Vagina (tissue), 2 donors: ENCODE measurements at places on chromosomes 16 and 17. TPM values are rescaled to one million over a fixed set of nuclear protein-coding genes. Genes with fewer than 3 reads are reported as not detected.

- no peaks in the 10 kb centered on the region for H3K27me3 ChIP-seq
- peaks cover 5% of the 10 kb centered on the region for H3K4me1 ChIP-seq
- no peak overlapping the region for H3K27ac ChIP-seq
- no peak overlapping the region for H3K4me3 ChIP-seq
Observed at GRCh38 chr16:70608521-70608920, 37.8 kb upstream of the IL34 start.

Gene CBFB
- total RNA-seq, result 33.9 TPM

- peak overlapping the region; percentile 72 for H3K27ac ChIP-seq
- H3K27me3 ChIP-seq, result no peaks in the 10 kb centered on the region
- peaks cover 89% of the 10 kb centered on the region for H3K4me1 ChIP-seq
- no peak for DNase-seq
- H3K36me3 ChIP-seq, result peaks cover 4% of the 10 kb centered on the region
Observed at GRCh38 chr17:40487371-40488020, 13.9 kb downstream of the TNS4 start.

Gene MLKL
- total RNA-seq, result 40.0 TPM

DNA sequence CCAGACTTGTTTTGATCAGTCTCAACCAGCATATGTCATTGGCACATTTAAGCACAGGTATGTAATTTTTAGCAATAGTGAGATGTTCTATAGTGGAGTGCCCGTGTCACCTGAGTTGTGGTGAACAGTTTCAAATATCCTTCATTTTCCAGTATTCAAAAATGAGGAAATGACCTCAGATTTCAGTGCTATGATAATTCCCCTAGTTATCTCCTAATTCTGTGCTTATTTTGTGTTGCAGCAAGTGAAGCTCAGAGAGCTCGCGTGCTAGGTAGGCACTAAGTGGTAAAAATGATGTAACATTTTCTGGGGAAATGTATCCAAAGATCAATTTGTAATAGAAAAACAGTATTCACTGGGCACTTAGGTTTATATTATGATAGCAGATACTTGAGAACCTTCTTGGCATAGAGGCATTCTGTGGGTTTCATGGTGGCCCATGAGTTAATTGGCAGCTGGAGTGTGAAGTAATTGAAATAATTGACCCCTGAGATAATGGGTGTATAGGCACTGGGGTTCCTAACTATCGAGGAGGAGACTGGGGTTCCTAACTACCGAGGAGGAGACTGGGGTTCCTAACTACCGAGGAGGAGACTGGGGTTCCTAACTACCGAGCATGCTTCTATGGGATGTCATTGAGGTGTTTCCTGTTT, 159.1 kb downstream of the PRKCA start:
- DNase-seq, result no peak
- H3K27ac ChIP-seq, result peak overlapping the region; percentile 61
- no peaks in the 10 kb centered on the region for H3K36me3 ChIP-seq
- H3K4me1 ChIP-seq, result peaks cover 41% of the 10 kb centered on the region
- H3K4me3 ChIP-seq, result no peak overlapping the region

Gene UMOD
- not detected for total RNA-seq

DNA sequence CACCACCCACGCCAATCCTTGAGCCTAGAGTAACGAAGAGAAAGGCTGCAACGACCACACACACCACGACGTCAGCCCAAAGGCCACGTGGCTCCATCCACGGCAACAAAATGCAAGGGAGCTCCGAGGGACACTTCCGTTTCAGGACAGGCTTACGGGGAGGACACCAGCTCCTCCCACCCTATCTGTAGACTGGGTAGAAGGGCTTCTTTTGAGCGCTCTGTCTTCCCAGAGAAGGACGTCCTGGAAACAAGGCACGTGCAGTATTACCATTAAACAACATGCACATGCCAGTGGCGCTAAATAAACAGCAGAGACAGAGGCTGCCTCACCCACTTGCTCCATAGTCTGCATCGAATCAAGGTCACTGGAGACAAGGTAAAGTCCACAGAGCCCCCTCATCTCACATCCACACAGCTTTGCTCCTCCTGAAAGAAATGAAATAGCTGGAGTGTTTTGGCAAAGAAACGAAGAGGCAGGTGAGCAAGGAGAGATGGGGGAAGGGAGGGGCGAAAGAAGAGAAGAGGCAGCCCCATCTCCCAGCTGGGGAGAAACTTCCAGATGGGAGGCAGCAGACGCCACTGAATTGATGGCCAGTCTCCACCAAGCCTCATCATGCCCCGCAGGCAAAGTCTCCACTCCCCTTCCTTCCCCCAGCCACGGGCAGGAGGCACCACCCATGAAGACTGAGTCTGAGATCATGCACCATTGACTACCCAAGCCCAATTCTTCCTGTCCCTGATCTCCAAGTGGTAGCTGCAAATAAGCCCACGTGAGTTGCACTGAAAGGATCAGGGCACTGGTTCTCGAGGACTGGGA, 24.0 kb downstream of the ZFHX3 start:
- H3K4me1 ChIP-seq, result peaks cover 54% of the 10 kb centered on the region
- H3K36me3 ChIP-seq, result no peaks in the 10 kb centered on the region
- H3K4me3 ChIP-seq, result no peak overlapping the region
- no peak for DNase-seq
- no peaks in the 10 kb centered on the region for H3K27me3 ChIP-seq

- no peak for DNase-seq
- H3K4me3 ChIP-seq, result no peak overlapping the region
- no peak overlapping the region for H3K27ac ChIP-seq
Observed at GRCh38 chr17:4645642-4646041, 4.2 kb upstream of the ALOX15 start.

DNA sequence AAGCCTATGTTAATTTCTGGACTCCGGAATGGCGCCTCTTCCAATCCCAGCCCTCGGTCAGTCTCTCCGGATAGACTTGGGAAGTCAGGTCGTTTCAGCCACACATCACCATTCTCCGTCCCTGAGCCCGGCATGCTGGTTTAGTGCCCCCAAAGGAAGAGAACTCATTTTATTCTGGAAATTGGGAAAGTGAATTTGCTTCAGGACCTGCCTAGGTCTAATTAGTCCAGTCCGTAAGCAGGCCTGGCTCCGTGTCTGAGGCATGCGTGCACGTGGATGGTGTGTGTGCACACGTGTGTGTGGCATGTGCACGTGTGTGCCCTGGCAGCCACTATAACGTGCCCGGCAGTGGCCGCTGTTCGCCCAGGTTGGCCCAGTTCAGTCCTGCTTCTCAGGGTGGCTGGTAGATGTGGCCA, 77.4 kb downstream of the RPA1 start:
- H3K36me3 ChIP-seq, result no peaks in the 10 kb centered on the region
- H3K27ac ChIP-seq, result no peak overlapping the region
- H3K4me1 ChIP-seq, result peaks cover 15% of the 10 kb centered on the region
- H3K27me3 ChIP-seq, result no peaks in the 10 kb centered on the region
- no peak for DNase-seq

Gene PRR15L
- total RNA-seq, result 2.2 TPM

- peaks cover 28% of the 10 kb centered on the region for H3K4me1 ChIP-seq
- H3K27me3 ChIP-seq, result no peaks in the 10 kb centered on the region
- H3K27ac ChIP-seq, result peak overlapping the region; percentile 87
Observed at GRCh38 chr17:78040440-78041385, 82.2 kb downstream of the TNRC6C start.

Gene CACNB1
- total RNA-seq, result 8.3 TPM

Gene TSR3
- total RNA-seq, result 60.6 TPM

GRCh38 chr16:30447512-30448226, 2.0 kb upstream of the SEPHS2 start:
- H3K27ac ChIP-seq, result no peak overlapping the region
- no peak for DNase-seq
- H3K27me3 ChIP-seq, result no peaks in the 10 kb centered on the region
- no peaks in the 10 kb centered on the region for H3K36me3 ChIP-seq
- H3K4me3 ChIP-seq, result no peak overlapping the region
- peaks cover 20% of the 10 kb centered on the region for H3K4me1 ChIP-seq

Gene CDC27
- 91.1 TPM for total RNA-seq

DNA sequence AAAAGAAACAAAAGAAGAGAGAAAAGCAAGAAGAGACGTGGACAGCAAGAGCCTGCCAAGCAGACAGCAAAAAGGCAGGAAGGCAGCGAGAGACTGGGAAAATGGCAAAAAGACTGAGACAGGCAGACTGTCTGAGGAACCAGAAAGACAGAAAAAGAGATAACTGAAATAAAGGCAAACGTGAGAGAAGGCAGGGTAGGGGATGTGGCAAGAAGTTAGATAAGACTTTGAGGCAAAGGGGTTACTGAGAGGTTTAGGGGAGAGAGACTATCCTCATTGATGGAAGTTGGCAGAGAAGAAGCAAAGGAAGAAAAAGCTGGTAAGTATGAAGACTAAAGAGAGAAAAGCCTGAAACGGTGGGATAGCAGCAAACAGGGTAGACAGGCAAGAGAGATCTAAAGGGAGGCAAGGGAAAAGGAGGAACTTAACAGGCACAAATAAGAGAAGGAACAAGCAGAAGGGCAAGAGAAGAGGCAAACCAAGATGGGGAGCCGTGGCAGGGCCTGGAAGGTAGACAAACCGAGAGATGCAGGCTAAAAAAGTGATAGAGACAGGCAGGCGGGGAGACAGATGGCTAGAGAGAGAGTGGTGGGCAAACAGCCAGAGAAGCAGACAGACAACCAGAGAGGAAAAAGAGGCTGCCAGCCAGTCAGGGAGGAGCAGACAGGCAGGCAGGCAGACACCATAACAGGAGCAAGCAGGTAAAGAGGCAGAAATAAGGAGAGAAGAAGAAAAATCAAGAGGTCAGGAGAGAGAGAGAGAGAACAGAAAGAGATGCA, 7.1 kb upstream of the CHD3 start:
- H3K27ac ChIP-seq, result peak overlapping the region; percentile 98
- H3K4me1 ChIP-seq, result peaks cover 38% of the 10 kb centered on the region
- H3K27me3 ChIP-seq, result no peaks in the 10 kb centered on the region
- no peak overlapping the region for H3K4me3 ChIP-seq
- H3K36me3 ChIP-seq, result peaks cover 9% of the 10 kb centered on the region
- DNase-seq, result peak; percentile 79

- no peak overlapping the region for H3K27ac ChIP-seq
- H3K36me3 ChIP-seq, result peaks cover 15% of the 10 kb centered on the region
- H3K4me1 ChIP-seq, result peaks cover 30% of the 10 kb centered on the region
- H3K27me3 ChIP-seq, result no peaks in the 10 kb centered on the region
Observed at GRCh38 chr17:57259306-57259705, 3.0 kb downstream of the MSI2 start.

- no peak overlapping the region for H3K4me3 ChIP-seq
- no peak for DNase-seq
- no peak overlapping the region for H3K27ac ChIP-seq
- no peaks in the 10 kb centered on the region for H3K36me3 ChIP-seq
- no peaks in the 10 kb centered on the region for H3K4me1 ChIP-seq
Observed at GRCh38 chr16:12145918-12146317, 169.4 kb downstream of the SNX29 start.

DNA sequence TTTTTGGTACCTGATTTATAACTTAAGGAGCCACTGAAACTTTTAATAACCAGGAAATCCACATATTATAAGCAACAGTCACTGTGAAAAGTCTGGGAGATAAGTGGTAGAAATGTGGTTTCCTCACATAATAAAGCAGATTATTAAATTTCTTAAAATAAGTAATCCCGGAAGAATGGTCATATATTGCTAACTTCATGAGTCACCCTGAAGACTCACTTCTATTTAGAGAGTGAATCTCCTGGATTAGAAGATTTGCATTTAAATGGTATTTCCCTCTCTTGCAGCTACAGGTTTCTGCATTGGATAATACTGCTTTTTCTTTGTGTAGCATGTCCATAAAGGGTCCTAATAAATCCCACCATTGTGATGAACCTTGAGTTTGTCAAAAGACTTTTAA, 1286.8 kb upstream of the CDH8 start:
- H3K36me3 ChIP-seq, result no peaks in the 10 kb centered on the region
- H3K27me3 ChIP-seq, result no peaks in the 10 kb centered on the region
- H3K27ac ChIP-seq, result no peak overlapping the region
- H3K4me3 ChIP-seq, result no peak overlapping the region

DNA sequence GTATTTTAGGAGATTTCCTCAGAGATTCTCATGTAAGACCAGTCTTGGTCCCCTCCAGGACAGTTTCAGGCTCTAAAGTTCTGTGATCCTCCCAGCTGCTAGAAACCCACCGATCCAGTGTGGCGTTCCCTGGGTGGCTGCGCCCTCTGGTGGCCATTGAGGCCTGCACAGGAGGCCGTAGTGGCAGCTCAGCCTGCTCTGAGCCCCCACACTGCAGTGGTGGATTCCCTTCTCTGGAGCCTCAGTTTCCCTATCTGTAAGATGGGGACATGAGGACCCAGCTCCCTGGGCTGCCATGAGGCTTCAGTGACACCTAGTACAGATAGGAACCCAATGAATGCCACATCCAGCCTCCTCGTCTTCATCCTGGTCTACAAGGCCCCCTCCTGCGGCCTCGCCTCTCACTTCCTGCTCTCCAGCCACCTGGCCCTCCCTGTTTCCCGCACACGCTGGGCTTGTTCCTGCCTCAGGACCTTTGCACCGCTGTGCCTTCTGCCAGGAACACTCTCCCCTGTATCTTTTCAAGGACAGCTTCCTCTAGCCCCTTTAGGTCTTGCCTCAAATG, 16.5 kb downstream of the CCDC102A start:
- no peak overlapping the region for H3K4me3 ChIP-seq
- peaks cover 5% of the 10 kb centered on the region for H3K4me1 ChIP-seq
- no peaks in the 10 kb centered on the region for H3K27me3 ChIP-seq
- no peak for DNase-seq
- H3K36me3 ChIP-seq, result peaks cover 14% of the 10 kb centered on the region
- no peak overlapping the region for H3K27ac ChIP-seq

- peaks cover 71% of the 10 kb centered on the region for H3K4me1 ChIP-seq
- no peak for DNase-seq
- H3K27me3 ChIP-seq, result no peaks in the 10 kb centered on the region
Observed at GRCh38 chr17:19724501-19725420, 8.4 kb upstream of the SLC47A2 start.

Gene ADAD2
- total RNA-seq, result not detected

Gene TNFRSF13B
- not detected for total RNA-seq

Gene KIF2B
- not detected for total RNA-seq

DNA sequence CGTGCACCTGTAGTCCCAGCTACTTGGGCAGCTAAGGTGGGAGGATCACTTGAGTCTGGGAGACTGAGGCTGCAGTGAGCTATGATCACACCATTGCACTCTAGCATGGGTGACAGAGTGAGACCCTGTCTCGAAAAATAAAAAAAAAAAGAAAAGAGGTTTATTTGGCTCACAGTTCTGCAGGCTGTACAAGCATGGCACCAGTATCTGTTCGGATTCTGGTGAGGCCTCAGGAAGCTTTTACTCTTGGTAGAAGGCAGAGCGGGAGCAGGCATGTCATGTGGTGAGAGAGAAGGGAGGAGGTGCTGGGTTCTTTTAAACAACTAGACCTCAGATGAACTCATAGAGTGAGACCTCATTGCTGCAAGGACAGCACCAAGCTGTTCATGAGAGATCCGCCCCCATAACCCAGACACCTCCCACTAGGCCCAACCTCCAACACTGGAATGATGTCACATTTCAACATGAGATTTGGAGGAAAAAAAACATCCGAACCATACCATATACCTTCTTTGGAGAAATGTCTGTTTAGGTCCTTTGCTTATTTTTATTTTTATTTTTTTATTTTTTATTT, 10.3 kb upstream of the RMI2 start:
- H3K36me3 ChIP-seq, result no peaks in the 10 kb centered on the region
- no peaks in the 10 kb centered on the region for H3K27me3 ChIP-seq
- DNase-seq, result no peak
- no peak overlapping the region for H3K4me3 ChIP-seq

Gene C17orf78
- not detected for total RNA-seq
